ENCODE measurements at places on chromosomes 11 and 22.
A peak's percentile ranks its signal among the peaks of the same experiment; 100 is the strongest.

GRCh38 chr11:8336356-8337129 lies 72.9 kb upstream of the LMO1 start:
- DNase-seq, result no peak

DNA sequence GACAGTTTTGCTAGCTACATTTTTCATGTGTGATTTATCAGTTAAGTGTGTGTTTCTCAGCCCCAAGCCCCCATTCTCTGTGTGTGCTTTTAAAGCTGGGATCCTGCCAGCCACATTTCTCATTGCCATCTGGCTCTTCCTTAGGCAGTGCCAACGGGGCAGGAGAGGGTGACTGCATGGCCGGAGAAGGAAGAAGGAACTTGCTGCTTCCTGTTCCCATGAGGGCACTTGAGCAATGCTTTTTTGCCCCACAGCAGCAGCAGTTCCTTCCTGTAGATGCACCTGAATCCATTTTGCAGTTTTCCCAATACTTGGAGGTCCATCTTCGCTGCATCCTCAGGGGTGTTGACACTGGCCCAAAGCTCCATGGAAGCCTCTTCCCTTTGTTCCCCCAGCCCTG lies 37.5 kb downstream of the TNRC6B start:
- peak; percentile 56 for DNase-seq

DNA sequence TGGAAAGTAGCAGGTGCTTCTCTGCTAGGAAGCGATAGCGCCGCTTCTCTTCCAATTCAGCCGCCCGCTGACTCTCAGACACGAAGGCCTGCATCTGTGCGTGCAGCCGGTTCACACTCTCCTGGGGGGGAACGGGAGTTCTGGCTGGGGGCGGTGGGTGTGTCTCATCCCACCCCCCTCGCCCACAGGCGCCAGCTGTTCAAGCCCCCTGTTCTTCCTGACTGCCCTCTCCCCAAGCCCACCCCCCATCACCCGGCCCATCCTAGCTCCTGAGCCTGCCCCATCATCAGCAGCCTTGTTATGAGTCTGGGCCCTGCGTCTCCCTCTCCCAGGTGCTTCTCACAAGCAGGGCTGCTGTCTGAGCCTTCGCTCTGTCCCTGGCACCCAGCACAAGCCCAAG lies 13.1 kb upstream of the SLC16A8 start:
- DNase-seq, result no peak

DNA sequence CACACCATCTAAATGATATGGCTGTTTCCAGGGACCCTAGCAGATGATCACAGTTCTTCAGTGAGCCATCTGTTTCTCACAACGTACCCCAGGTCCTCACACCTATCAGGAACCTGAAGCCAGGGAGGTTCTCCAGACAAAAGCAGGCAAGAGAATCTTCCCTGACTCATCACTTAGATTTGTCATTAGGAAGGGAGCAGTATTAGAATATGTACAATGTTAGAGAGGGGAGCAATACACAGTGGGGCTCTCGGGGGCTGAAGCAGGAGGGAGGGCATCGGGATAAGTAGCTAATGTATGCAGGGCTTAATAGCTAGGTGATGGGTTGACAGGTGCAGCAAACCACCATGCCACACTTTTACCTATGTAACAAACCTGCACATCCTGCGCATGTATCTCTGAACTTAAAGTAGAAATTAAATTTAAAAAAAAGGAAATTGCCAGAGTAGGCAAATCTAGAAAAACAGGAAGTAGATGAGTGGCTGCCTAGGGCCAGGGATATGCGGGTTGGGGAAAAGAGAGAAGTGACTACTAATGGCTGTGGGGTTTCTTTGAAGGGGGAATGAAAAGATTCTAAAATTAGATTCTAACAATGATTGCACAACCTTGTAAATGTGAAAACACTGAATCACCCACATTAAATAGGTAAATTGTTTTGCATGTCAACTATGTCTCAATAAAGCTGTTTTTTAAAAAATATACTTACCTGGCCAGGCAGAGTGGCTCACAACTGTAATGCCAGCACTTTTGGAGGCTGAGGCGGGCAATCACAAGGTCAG lies 14.4 kb downstream of the C22orf42 start:
- peak; percentile 10 for DNase-seq

- DNase-seq, result no peak
These were observed 13.5 kb downstream of the FSHB start for GRCh38 chr11:30244265-30244664.

DNA sequence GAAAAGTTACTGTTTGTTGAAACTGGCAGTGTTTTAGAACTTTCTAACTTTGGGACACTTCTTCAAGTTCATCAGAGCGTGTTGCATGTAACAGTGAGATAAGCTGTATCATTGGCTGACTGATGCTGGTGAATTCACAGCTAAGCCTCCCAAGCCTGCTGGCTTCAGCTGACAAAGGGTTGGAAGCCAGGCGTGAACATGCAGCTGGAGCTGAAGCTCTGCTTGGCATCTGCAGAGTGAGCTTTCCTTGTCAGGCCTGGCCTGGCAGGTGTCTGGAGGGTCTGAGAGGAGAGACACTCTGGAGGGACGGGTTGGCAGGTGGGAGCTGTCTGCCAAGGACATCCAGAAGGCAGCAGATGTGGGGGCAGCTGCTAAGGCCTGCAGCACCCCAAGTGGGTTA lies 1.5 kb downstream of the AMPD3 start:
- no peak for DNase-seq

DNA sequence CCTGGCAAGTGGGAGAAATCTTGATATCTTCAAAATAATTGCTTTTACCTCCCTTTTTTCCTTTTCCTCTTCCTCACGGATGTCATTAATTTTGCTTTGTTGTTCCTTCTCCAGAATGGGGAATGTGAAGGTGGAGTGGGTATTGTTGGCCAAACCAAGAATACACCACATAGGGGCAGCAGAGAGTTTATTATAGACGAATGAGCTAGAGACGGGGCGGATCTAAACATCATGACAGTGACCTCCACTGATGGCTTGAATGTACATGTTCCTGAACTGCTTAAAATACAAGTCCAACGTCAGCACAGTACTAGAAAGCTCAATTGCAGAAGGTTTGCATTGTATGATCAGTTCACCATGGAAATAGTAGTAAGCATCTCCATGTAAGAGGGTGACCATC lies 122.3 kb upstream of the SNX19 start:
- DNase-seq, result no peak

- no peak for DNase-seq
These were observed 8.9 kb downstream of the PPARA start for GRCh38 chr22:46159212-46159611.

- no peak for DNase-seq
These were observed at the start of gene OR2AG2 for GRCh38 chr11:6771926-6772893. Gene OR2AG2, minus strand, starts transcription at chr11:6771976. Its CDS starts 3,019 bp downstream, at chr11:6768957.

- DNase-seq, result no peak
These were observed 129.7 kb downstream of the ST3GAL4 start for GRCh38 chr11:126485021-126485792.

- peak; percentile 84 for DNase-seq
These were observed at the start of gene ARHGAP20 for GRCh38 chr11:110711776-110712658. Gene ARHGAP20, minus strand, starts transcription at chr11:110712437. Its CDS starts 206 bp downstream, at chr11:110712231.

- peak; percentile 81 for DNase-seq
These were observed 6.6 kb upstream of the MRGPRG start for GRCh38 chr11:3225159-3225758.

DNA sequence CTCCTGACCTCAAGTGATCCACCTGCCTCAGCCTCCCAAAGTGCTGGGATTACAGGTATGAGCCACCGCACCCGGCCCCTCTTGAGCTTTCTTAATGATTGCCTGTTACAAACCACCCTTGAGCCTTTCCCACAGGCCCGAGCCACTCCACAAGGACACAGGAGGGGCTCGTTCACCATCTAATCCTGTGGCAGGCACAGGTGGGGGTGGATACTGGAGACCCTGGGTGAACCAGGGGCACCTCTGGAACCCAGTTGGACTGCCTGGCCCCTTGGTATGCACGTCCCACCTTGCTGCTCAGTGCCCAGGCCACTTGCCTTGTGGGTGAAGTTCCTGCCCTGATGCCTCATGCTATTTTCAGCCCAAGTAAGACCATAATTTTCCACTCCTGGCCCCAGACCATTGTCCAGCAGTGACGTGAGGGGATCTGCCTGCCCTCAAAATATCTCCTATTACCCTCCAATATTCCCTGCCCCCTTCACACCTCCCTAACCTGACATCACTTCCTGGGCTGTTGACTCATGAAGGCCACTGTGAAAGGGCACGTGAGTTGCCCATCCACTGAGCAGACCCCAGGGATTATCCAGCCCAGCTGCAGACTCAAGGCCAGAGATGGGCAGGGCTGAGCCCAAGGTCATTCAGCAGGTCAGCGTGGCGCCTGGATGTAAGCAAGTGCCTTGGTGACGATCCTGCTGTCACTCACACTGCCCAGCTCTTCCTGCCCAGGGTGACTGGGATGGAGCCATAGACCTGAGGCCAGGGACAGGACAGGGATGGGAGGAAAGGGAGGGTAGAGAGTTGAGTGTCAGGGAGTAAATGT lies 19.6 kb downstream of the P2RY2 start:
- DNase-seq, result no peak

DNA sequence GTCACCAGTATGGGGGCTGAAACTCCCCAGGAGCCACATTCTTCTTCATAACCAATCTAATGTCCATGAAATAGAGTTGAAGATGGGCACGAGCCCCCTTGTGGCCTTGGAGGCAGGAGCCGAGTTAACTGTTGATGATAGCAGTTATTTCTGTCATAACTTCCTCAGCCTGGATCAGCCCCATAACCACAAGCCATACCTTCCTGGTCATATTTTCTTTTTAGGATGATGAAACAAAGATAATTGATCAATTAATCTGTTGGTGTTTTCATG lies 65.0 kb upstream of the TTC12 start:
- no peak for DNase-seq

- no peak for DNase-seq
These were observed 22.0 kb downstream of the TP53AIP1 start for GRCh38 chr11:128920666-128921065.

DNA sequence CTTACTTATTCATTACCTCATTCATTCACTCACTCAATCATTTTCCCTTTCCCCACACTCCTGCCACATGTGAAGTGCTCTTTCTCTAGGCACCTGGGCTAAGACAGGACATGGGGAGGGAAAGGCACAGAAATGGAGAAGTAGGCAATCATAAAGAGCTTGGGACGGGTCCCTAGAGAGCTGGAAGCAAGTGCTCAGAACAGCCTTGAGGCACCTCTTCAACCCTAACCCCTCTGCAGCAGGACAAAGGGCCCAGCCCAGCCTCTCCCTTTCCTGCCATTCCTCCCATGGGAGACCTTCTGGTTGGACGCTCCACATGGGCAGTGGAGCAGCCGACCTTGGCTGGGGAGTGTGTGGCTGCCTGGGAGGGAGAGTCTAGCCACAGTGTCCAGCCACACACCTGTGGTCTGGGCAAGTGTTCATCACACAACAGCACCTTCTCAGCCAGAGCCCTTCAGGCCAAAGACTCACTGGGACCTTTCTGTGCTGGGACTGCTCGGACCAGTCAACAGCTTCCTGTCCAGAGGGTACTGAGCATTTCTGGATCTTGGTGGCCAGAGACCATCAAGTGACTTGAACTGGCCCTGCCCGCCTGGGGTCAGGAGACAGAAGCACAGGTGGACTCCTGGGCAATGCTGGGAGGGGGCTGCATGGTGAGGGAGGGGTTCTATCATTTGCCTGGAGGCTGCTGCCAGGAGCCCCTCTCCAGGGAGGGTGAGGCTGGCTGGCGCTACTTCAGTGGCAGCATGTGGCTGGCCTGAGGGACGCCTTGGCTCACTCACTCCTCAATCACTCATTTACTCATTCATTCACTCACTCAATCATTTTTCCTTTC lies 1.0 kb upstream of the MUC5AC start:
- DNase-seq, result no peak

DNA sequence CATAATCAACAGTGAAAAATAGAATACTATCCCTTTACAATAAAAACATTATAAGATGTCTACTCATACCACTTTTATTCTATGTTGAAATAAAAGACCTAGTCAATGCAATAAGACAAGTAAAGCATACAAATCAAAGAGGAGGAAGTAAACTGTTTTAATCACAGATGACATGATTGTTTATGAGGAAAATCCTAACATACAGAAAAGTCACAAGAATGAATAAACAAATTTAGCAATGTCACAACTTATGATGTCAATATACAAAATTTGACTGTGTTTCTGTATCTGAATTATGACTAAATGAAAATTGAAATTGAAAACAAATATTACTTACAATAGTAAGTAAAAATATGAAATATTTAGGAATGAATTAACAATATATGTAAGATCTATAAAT lies 221.9 kb upstream of the GRIA4 start:
- DNase-seq, result no peak

DNA sequence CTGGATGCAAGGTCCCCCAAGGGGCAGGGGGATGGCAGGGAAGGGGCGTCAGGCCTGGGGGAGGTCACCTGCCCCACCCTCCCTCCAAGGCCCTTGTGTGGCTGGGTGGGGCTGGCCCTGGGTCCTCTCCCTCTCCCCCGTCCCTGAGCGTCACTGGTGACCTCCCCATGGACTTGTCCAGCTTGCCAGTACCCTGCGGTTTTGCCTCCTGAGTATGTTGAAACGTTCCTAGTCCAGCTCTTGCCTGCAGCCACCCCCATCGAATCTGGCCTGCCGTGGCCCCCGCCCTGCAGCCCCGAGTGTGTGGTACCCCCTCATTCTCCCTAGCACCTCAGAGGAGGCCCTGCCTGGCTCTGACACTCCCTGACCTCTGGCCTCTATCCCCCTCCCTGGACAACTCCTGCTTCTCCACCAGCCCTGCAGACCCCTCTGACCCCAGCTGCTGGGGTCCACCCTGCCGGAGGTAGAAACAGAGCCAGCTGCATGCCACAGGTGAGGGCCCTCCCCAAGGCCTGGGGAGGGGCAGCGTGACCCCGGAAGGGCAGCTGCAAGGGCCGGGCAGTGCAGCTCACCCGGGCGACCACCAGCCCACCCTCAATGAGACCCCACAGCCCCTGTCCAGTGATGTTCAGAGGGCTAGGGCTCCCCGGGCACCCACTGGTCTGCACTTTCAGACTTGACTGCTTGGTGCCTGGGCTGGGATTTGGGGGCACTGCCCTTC lies 4.1 kb upstream of the MUC6 start:
- no peak for DNase-seq

- no peak for DNase-seq
These were observed 7.3 kb downstream of the KRTAP5-9 start for GRCh38 chr11:71555508-71555907.

GRCh38 chr11:46499821-46500220 lies 94.0 kb downstream of the AMBRA1 start:
- DNase-seq, result no peak

DNA sequence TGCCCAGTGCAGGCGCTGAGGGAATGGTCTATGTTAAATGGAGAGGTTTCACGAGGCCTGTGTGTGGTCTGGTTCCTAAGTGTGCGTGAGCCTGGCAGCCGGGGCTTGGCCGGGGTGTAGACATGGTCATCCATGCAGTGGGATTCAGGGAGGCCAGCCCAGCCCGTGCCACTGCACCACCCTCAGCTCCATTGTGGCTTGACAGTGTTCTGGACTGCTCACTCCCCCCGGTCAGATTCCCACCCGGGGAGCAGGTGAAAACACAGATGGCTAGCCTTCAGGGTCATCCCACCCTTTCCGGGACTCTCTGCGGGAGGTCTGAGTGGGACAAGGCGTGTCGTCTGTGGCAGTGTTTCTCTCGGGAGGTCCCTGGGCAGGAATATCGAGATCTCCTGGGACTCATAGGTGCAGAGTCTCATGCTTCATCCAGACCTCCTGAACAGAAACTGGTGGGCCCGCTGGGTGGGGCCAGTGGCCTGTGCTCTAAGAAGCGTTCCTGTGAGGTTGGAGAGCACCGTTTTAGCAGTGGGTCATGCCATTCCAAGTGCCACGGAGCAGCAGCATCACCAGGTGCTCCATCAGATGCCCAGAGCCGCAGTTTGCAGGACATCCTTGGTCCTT lies 52.3 kb downstream of the ST14 start:
- peak; percentile 83 for DNase-seq

- DNase-seq, result no peak
These were observed 87.5 kb downstream of the RRM1 start for GRCh38 chr11:4181782-4182721.

- DNase-seq, result no peak
These were observed 7.8 kb upstream of the BCL9L start for GRCh38 chr11:118933486-118933885.

Measured in osteocyte (in vitro differentiated cells).